ENCODE measurements at places on chromosomes 1 and 21. TPM values are rescaled to one million over a fixed set of nuclear protein-coding genes. Genes with fewer than 3 reads are reported as not detected.
A peak's percentile ranks its signal among the peaks of the same experiment; 100 is the strongest.

Gene TCHHL1
- not detected for total RNA-seq

Gene LMOD1
- 0.82 TPM for total RNA-seq

DNA sequence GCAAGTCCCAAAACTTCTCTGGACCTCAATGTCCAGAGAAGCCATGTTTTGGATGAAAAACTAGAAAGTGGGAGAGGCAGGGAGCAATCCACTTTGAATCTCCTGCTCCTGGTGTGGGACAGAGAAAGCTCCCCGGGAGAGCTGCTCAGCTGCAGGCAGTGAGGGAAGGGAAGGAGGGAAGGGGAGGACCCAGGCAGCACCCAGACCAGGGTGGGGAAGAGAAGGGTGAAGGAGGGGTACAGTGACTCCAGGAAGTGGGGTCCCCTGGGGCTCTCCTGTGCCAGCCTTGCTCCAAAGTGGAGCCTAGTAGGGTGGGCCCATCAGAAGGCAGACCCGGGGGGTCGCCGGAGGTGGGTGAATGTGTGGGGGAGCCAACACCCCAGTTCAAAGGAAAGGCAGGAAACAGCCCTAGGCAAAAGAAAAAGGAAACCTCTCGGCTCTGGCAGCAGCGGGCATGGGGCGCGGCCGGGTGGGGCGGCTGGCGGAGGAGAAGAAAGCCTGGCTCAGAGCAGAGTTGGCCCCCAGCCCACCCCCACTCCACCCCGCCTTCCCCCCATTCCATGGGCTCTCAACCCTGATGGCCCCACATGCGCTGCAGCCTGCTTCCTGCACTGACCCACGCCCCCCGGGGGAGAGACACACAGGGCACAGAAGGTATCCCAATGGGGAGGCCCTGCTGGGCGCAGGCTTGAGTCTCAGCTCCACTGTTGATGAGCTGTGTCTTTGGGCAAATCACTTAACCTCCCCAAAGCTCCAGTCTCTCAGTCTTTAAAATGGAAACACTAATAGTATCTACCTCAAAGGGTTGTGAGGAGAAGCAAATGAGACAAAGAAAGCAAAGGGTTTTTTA, 5.7 kb downstream of the LGR6 start:
- DNase-seq: no peak
- no peak overlapping the region for H3K27ac ChIP-seq
- no peak overlapping the region for H3K4me3 ChIP-seq
- H3K27me3 ChIP-seq: peaks cover 8% of the 10 kb centered on the region
- H3K4me1 ChIP-seq: no peaks in the 10 kb centered on the region
- no peaks in the 10 kb centered on the region for H3K36me3 ChIP-seq

Gene CTH
- 34.5 TPM for total RNA-seq

DNA sequence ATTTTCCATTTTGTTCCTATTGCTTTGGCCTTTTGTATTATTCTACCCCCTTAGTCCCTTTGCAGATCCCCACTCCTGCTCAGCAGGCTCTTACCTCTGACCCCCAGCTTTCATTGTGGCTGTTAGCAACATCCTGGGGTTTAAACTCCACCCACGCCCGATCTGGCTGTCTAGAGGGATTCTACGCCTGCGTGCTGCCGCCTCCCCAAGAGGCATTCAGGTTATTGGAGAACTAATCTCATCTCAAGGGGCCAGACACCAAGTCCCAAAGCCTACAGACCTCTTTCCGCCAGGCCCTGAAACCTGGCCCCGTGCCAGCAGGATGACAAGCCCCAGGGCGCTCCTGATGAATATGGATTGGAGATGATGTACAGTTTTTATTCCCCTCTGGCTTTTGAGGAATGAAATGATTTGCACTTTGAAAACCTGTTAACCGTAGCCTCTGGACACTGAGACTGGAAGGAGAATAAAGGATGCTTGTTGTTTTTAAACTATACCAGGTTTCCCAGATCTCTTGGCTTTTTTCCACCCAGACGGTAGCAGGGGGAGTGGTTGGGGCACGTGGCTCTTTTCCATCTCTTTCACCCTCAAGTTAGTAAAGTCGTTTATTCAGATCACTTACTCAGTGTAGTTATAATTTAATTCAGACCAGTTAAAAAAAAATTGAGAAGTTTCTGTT, 14.5 kb upstream of the IKBKE start:
- H3K27me3 ChIP-seq: no peaks in the 10 kb centered on the region
- H3K4me1 ChIP-seq: no peaks in the 10 kb centered on the region
- DNase-seq: no peak
- no peak overlapping the region for H3K27ac ChIP-seq
- peaks cover 6% of the 10 kb centered on the region for H3K36me3 ChIP-seq

DNA sequence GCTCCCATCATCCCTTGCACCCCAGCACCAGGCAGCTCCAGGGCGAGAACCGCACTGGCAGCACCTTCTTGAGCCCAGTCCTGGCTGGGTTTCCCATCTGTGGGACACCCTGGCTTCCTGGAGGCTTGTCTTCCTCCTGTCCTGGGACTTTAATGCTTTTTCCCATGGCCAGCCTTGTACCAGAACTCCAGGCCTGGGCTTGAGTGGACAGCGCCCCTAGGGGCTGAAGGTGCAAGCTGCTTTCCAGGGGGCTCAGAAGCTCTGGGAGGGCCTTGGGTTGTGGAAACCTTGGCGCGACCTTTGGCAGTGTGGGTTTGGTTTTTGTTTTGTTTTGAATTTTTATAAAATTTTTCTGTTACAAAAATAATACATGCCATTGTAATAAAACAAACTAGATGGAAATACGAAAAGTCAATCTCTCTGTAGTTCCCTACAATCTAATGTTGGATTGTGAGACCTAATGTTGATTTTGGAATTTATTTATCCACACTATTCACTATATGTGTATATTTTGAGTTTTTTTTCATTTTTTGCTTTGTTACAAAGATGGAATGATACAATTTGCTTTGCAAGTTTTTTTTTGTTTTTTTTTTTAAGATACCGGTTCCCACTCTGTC, 33.8 kb upstream of the RPL11 start:
- H3K36me3 ChIP-seq: no peaks in the 10 kb centered on the region
- no peaks in the 10 kb centered on the region for H3K4me1 ChIP-seq
- DNase-seq: peak; percentile 50
- no peaks in the 10 kb centered on the region for H3K27me3 ChIP-seq

GRCh38 chr1:46187106-46187869, 10.9 kb downstream of the POMGNT1 start:
- DNase-seq: no peak
- H3K36me3 ChIP-seq: peaks cover 3% of the 10 kb centered on the region
- no peaks in the 10 kb centered on the region for H3K4me1 ChIP-seq
- H3K4me3 ChIP-seq: no peak overlapping the region

GRCh38 chr1:55337801-55338447, 122.8 kb upstream of the USP24 start:
- no peaks in the 10 kb centered on the region for H3K36me3 ChIP-seq
- no peaks in the 10 kb centered on the region for H3K27me3 ChIP-seq
- H3K4me1 ChIP-seq: no peaks in the 10 kb centered on the region
- no peak overlapping the region for H3K27ac ChIP-seq

- no peak overlapping the region for H3K4me3 ChIP-seq
- no peaks in the 10 kb centered on the region for H3K27me3 ChIP-seq
- no peaks in the 10 kb centered on the region for H3K4me1 ChIP-seq
- no peak overlapping the region for H3K27ac ChIP-seq
- DNase-seq: no peak
Observed at GRCh38 chr1:81559662-81560350, 240.9 kb upstream of the ADGRL2 start.

DNA sequence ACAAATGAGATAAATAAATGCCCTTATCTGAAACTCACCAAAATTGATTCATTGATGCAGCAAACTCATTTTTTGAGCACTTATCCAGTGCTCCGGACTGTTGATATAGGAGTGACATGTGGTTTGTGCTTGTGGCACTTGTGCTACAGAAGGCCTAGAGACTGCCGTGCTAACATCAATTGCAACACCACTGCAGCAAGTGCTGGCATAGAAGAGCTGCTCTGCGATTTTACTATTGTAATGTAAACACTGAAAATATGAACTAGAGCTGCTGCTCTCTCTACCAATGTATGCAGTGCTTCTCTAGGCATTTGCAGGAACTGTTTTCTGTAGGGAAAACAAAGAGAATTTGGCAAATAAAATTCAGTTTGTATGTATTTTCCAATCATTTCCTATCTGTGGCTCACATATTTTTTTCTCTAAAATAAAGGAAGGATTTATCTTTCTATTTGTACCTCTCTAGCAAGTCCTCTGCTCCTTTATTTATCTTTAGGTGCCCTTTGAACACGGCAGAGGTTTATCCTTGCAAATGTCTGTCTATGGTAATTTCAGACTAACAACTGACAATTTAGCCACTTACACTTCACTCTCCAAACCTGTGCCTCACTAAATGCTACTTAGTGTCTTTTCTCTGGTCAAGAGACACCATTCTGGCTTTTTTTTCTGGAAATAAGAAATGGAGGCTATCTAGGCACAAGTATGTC, 409.5 kb upstream of the ADGRL2 start:
- no peaks in the 10 kb centered on the region for H3K27me3 ChIP-seq
- no peaks in the 10 kb centered on the region for H3K36me3 ChIP-seq
- no peak overlapping the region for H3K4me3 ChIP-seq
- H3K4me1 ChIP-seq: no peaks in the 10 kb centered on the region

DNA sequence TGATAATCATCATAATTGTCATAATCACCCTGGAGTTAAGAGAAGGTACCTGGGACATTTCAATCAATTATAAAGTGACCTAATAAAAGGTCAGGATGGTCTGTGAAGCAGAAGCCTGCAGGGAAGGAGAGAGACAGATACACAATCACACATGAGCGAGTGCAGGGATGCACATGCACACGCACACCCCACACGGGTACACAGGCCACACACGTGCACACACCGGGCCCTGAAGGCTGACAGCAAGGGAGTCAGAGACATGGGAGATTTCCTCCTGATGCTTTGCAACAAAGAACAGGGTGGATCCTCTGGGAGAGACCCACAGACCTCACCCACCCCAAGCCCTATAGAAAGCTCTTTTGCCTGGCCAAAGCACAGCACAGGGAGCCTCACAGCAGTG, 82.3 kb upstream of the ZC3H12A start:
- no peak for DNase-seq
- no peaks in the 10 kb centered on the region for H3K36me3 ChIP-seq
- H3K4me3 ChIP-seq: no peak overlapping the region
- H3K4me1 ChIP-seq: peaks cover 21% of the 10 kb centered on the region

GRCh38 chr1:2603521-2604155, 17.1 kb downstream of the PRXL2B start:
- no peaks in the 10 kb centered on the region for H3K27me3 ChIP-seq
- H3K27ac ChIP-seq: no peak overlapping the region
- DNase-seq: no peak
- no peaks in the 10 kb centered on the region for H3K4me1 ChIP-seq

DNA sequence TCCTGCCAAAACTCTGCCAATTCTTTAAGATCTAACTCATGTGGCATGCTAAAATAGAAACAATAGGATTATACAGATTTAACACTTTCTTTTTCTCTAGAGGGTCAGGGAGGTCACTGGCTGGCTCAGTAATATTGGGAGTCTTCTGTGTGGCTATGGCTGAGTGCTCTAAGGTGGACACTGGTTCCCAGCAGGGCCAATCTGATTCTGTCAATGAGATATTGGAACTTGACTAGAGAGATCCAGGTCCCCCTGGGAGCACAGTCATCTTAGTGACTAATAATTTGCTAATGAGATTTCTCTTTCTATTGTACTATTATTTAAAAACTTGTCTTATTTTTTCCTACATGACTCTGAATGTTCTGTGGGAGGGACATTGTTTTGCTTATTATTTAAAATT, 69.1 kb upstream of the ZP4 start:
- H3K27ac ChIP-seq: no peak overlapping the region
- H3K4me1 ChIP-seq: peaks cover 7% of the 10 kb centered on the region

GRCh38 chr1:152728986-152729385, 21.0 kb downstream of the LCE4A start:
- H3K4me3 ChIP-seq: no peak overlapping the region
- DNase-seq: no peak
- H3K4me1 ChIP-seq: no peaks in the 10 kb centered on the region
- no peaks in the 10 kb centered on the region for H3K27me3 ChIP-seq
- no peaks in the 10 kb centered on the region for H3K36me3 ChIP-seq

- H3K4me1 ChIP-seq: no peaks in the 10 kb centered on the region
- H3K36me3 ChIP-seq: no peaks in the 10 kb centered on the region
- H3K27ac ChIP-seq: no peak overlapping the region
Observed at GRCh38 chr1:184791550-184791900, 36.9 kb upstream of the EDEM3 start.

DNA sequence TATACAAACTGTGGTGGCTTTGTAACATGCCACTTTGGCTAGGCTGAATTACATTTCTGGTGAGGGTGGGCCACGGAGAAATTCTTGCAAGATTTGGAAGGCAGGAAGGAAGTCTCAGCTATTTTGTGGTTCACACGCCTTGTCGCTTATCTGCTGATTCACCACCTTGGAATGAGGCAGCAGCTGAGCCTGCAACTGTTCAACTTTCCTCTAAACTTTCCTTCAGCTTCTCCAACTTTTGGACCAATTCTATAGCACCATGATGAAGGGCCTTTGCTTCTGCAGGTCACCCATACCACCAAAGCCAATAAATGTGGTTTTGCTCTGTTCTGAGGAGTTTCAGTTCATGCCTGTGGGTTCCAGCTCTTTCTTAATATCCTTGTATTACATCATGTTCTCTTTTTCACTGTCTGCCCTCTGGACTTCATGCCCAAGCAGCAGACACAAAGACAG, 337.6 kb upstream of the SNX7 start:
- H3K27ac ChIP-seq: no peak overlapping the region
- DNase-seq: peak; percentile 19
- no peaks in the 10 kb centered on the region for H3K4me1 ChIP-seq
- H3K36me3 ChIP-seq: no peaks in the 10 kb centered on the region
- H3K27me3 ChIP-seq: no peaks in the 10 kb centered on the region

GRCh38 chr1:54843449-54843848, 42.3 kb upstream of the TTC22 start:
- DNase-seq: no peak
- H3K27me3 ChIP-seq: no peaks in the 10 kb centered on the region
- no peak overlapping the region for H3K4me3 ChIP-seq
- H3K27ac ChIP-seq: no peak overlapping the region
- H3K4me1 ChIP-seq: no peaks in the 10 kb centered on the region
